ENCODE measurements at places on chromosomes 3 and 15.

GRCh38 chr3:28252001-28252431, 10.6 kb downstream of the CMC1 start:
- DNase-seq: peak; percentile 69

GRCh38 chr15:39582286-39582976, 1.6 kb downstream of the THBS1 start:
- no peak for DNase-seq

DNA sequence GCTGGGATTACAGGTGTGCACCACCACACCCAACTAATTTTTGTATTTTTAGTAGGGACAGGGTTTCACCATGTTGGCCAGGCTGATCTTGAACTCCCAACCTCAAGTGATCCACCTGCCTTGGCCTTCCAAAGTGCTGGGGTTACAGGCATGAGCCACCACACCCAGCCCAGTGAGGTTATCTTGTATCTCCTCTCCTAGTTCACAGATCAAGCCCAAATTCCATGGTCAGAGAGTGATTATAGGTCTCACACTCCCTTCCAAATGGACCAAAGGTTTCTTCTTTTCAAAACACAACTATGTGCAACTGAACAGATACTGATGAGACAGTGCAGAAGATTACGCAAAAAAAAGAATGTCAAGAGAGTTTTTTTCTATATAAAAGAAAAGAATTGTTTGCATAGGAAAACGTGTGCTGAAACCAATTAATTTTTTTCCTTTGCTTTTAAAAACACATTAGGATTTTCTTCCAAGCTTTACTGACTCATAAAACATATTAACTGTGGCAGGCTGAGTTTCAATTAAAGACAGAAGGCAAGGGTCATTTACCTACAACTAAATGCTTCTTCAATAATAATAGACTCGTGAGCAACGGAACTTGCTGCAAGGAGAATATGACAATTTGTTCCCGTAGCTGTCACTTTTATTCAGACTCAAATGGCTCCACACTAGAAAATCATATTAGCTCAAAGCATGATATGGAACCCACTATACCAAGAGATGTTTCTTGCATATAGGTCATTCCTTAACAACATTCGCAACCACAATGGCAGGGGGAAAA, 30.4 kb upstream of the THUMPD3 start:
- no peak for DNase-seq

DNA sequence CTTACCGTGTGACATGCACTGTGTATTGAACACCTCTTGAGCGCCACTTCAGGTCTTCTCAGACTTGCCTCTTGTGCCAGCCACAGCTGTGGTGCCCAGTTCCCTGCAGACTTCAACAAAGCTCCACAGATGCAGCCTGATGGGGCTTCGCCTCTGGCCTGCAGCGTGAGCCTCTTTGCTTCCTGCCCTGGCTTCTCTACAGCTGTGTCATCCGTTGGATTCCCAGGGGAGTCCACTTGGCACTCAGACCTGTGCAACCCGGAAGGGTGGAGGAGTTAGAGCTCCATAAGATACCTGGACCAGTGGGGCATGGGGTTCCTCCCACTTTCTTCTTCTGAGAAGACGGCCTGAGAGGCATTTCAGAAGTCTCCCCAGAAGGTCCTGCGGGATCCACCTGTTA, 57.7 kb upstream of the BNIP2 start:
- DNase-seq: no peak

- DNase-seq: peak; percentile 7
Observed at GRCh38 chr15:85554852-85555521, 174.6 kb downstream of the AKAP13 start.

DNA sequence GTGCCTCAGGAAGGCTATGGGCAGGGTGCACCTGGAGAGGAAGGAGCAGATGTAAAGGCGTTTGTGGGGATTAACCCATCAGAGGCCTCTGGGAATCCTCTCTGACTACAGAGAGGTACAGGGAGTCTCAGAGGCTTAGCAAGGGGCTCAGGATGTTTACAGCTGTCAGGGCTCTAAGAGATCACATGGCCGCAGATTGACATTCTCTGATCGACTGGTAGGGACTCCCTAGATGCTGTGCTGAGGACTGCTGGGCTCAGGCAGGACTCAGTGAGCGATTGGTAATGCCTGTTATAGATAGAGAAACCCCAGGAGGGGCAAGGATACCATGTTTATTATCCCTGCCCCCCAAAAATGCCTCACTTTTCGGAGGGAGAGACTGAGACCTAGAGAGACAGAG, 103.5 kb downstream of the CORO2B start:
- no peak for DNase-seq

GRCh38 chr15:77348511-77348910, 71.4 kb downstream of the PEAK1 start:
- DNase-seq: no peak

DNA sequence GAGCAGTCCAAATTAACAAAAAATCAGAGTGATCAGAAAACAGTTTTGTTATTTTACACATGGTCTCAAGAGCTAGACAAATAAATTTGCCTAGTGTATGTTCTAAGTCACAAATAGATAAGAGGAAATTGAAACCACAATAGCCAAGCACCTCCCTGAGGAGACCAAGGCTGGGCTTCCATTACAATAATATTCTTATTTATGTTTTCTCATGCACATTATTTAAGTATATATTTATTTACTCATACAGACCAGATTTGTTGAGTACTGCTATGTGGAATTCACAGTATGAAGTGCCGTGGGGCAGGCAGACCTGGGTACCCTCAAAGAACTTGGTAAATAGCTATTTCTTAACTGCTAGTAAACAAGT, 242.3 kb upstream of the ICE2 start:
- DNase-seq: no peak

DNA sequence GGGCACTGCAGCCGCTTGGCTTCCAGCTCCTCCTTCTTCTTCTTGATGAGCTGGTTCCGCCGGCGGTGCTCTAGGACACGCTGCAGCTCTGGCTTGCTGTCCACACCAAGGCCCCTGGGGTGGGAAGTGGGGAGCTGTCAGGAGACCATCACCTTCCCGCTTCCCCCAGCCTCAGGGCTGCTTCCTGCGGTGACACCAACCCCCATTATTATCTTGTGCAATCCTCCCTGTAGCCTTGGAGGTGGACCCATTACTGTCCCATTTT, 10.0 kb downstream of the FAM107A start:
- no peak for DNase-seq

DNA sequence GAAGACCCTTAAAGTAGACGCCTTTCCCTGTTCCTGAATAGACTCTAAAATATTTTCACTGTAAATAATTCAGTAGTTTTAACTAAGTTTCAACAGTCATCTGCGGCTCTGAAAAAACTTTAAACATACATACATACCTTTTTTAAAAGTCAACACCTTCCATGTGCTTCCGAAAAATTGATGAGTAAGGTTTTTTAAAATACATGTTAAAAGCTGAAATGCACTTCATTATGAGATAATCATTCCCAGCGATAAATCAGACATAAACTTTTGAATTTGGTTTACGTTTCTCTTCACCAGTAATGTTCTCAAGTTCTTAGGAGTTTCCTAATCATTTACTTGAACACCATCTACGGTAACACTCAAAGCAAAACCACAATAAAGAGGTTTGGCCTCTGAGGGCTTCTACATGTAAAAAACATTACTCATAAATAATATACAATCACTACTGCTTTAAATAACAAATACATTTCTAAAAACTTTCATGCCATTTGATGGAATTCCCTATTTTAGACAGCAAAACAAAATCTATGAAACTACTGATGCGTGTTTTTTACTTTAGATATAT, 403.5 kb downstream of the SHQ1 start:
- DNase-seq: peak; percentile 62

DNA sequence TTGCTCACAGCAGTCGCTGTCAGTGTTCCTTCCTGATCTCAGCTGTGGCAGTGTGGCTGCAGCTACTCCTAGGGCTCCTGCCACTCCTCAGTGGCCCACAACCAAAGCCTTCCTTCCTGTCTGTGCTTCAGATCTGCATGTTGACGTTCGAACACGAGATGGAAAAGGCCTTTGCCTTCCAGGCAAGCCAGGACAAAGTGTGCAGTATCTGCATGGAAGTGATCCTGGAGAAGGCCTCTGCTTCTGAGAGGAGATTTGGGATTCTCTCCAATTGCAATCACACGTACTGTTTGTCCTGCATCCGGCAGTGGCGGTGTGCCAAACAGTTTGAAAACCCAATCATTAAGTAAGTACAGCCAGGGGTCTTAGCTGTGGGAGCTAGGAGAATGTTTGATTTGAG, 17.8 kb downstream of the MKRN2 start:
- DNase-seq: no peak

DNA sequence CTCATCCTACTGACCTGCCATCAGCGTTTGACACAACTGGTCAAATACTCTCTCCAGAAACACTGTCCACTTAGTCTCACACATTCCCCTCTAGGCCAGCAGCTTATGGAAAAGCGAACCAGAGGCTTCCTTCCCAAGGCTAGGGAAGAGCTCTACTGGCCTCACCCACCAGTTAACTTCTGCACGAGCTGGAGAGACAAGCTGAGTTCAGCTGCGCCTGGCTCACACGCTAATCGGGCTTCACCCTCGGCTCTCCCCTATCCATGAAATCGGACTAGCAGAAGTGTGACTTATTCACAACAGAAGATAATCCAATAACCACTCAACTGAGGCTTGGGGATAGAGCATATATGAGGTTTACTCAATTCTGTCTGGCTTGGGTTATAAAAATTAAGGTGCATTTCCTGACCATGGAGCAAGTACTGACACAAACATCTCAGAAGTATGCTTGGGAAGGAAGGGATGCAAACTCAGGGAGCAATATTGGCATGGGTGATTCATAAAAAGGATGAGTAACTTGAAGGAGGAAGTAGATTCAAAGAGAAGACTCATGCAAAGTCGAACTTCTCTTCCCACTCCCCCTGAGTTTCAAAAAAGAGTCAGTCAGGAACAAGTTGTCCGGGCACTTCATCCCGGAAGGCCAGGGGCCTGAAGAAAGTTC, 73.1 kb downstream of the XXYLT1 start:
- DNase-seq: no peak

GRCh38 chr15:49990835-49991545, 128.0 kb downstream of the ATP8B4 start:
- no peak for DNase-seq

- DNase-seq: peak; percentile 49
Observed at GRCh38 chr15:63483521-63484371, 20.6 kb upstream of the USP3 start.

GRCh38 chr15:86647810-86648440, 568.3 kb downstream of the AGBL1 start:
- DNase-seq: no peak

GRCh38 chr3:138344754-138345153, 3.6 kb upstream of the MRAS start:
- DNase-seq: no peak

- DNase-seq: no peak
Observed at GRCh38 chr3:139121513-139122220, 77.0 kb upstream of the PRR23C start.

DNA sequence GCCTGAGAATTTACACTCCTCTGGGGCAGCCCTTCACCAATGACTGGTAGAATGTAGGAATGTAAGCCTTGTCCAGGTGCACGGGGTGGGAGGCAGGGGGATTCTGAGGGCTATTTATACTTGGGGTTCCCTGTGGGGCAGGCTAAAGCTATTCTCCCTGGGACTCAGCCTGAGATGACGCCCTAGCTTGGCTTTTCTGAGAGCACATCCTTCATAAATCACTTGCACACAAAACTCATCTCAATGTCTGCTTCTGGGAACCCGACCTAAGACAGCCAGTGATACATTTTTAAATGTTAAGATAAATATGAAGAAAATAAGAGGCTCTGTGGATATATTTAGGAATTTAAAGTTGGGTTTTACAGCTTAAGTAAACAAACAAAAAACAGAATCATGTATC, 16.6 kb downstream of the TMEM158 start:
- no peak for DNase-seq

DNA sequence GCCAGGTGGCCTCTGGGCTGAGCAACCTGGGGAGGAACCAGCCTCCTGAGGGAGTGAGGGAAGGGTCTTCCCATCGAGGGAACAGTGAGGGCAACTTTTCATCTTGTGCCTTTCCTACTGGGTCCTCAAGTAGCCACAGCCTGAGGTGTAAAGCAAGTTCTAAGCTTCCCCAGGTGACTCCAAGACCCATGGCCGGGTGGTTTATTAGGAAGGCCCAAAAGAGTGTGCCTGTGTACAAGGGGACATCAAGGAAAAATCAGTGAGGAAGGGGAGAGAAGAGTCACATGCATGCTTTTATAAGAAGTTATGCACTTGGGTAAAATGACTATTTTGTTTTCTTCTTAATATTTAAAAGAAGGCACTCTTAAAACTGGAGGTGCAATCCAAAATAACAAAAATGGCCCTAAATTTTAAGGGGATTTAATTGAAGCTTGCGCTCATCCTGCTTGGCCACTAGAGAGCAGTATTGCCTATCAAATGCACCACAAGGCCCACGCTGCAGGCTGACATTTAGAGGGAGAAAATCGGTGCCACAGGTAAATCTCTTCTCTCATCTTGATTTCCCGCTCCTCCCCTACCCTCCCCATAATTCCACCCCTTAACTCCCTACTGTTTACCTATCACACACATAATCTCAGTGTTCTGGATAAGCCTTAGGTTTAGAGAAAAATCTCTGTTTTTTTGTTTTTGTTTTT, 6.7 kb downstream of the NANOGP8 start:
- DNase-seq: peak; percentile 42

- peak; percentile 12 for DNase-seq
Observed at GRCh38 chr3:46892285-46893145, 15.0 kb downstream of the PTH1R start.
